K562 (cell line): ENCODE measurements at places on chromosomes 2 and 18.

GRCh38 chr18:2655178-2655953 lies at the start of gene SMCHD1:
SMCHD1 (plus strand) TSS chr18:2655726; CDS start chr18:2656076, 350 bp downstream.
- DNase-seq: peak; percentile 93

DNA sequence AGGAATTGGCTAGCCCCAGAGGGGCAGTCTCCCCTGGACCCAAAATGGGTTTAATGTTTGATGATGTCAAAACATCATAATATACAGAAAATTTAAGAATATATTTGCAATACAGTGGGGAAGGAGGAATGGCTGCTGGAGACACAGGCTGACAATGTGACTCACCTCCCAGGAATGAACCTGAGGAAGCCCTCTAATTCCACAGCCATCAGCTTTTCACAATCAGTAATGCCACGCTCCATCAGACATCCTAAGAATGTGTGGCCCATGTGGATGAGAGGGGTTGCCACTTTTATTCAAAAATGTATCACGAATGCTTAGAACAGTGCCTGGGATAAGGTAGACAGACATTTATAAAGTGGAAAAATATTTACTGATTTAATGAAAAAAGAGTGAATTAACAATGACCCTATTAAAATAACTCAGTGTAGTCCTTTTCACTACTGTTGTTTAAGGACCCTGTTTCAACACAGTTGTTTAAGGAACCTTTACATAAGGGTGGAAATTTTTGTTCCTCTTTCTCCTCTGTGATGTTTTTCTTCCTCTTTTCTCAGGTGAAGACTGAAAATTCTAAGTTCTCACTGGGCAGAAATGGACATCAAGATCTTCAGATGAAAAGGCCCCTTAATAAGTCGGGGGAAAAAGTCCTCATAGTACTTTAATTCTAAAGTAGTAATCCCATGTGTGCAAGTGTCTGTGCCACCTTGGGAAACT lies 17.5 kb upstream of the TMEM163 start:
- no peak for DNase-seq

DNA sequence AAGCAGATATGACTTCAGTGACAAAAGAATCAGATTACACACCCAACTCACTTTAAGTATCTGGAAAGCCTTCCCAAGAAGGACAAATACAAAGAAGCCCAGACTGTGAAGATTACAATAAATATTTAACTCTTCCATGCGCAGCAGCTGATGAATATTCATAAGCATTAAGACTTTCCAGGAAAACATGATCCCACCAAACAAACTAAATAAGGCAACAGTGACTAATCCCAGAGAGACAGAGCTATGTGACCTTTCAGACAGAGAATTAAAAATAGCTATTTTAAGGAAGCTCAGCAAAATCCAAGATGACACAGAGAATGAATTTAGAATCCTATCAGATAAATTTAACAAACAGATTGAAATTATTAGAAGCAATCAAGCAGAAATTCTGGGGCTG lies 108.2 kb upstream of the UBE2E3 start:
- no peak for DNase-seq

DNA sequence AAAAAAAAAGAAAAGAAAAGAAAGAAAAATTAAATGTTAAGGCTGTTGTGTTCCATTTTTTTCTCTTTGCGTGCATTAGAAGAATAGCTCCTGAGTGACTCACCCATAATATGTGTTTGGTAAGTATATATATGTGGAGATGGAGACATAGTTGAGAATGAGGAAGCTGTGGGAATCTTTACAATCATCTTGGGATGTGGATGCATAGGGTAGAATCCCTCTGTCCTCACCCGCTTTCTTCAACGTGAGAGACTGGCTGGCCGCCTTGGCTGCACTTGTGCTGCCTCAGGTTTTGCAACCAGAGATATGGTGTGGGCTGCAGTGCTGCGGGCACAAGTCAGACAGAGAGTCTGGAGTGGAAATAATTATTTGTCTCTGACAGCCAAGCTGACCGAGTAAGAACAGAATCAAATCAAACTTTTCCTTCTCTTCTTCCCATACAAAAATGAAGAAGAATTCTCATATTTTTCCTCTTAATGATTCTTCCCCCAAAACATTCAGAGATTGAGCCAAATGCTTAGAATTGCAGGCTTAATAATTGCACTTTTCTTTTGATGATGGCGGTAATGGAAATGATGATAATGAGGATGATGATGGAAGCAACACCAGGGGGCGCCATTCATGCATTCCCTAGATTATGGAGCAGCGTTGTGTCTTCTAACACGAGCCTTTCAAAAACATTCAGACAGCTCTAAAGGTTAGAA lies 48.5 kb downstream of the SERPINB7 start:
- DNase-seq: peak; percentile 6

GRCh38 chr2:130368786-130369185 lies 12.9 kb downstream of the PTPN18 start:
- no peak for DNase-seq

DNA sequence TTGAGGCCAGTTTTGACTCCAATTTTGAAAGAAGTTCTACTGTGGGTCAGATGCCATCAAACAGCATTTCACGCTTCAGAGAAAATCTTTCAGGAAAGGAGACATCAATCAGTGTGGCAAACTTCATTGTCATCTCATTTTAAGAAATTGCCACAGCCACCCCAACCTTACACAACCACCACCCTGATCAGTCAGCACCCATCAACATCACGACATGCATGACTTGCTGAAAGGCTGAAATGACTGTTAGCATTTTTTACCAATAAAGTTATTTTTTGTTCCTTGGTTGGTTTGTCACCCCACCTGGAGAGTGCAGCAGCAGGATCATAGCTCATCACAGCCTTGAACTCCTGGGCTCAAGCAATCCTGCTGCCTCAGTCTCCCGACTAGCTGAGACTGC lies 10.4 kb downstream of the DNAJC10 start:
- DNase-seq: no peak

DNA sequence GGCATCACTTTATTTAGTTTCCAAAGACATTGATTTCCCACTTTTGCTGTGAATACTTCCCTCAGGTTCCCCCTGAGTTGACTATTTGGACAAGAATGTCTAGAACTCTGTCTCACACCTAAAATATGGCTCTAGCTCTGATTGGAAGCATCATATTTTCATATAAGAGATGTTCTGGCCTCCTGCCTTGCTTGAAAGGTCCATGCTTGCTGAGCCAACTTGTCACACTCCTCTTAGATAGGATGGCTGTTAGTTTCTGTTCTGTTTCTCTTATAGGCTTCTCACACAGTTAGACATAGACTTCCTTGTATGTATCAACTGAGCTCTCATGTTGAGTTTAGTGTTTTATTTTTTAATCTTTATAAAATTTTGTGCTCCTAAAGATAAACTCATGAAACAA lies 87.1 kb downstream of the CNTNAP5 start:
- DNase-seq: no peak

DNA sequence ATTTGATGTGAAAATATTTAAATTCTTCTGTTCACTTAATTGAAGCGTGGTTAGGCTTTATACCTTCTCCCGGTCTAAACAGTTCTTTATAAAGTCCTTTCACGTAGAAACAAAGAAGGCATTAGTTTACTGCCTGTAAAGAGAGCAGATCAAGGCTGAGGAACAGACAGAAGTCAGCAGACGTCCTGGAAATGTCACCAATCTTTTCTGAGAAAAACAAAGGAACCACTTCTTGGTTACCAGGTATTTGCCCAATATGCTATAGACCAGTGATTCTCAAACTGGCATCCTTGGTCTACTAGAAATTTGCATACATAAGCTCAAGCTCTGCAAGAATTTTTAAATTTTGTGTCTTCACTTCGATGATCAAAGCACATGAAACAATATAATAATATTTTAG lies 89.2 kb upstream of the STK17B start:
- no peak for DNase-seq

- DNase-seq: no peak
Measured at GRCh38 chr2:176813156-176813555, 399.4 kb upstream of the HNRNPA3 start.

GRCh38 chr2:173101687-173102086 lies 26.0 kb downstream of the MAP3K20 start:
- DNase-seq: no peak

DNA sequence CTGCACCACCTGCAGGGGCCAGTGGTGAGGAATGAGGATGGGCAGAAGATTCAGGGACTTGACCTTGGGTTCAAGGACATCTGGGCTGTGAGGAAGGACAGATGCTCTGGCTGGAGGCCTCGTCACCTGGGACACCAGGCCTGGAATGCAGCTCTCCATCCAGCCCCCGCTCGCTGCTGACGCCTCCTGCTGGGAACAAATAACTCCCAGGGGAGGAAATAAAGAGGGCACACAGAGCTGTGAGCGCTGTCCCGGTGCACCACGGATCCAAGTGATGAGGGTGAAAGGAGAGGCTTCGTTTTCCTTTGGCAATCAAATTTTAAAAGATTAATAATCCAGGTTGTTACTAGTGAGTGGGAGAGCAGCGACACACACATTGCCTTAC lies 368.0 kb upstream of the MYT1L start:
- DNase-seq: no peak

DNA sequence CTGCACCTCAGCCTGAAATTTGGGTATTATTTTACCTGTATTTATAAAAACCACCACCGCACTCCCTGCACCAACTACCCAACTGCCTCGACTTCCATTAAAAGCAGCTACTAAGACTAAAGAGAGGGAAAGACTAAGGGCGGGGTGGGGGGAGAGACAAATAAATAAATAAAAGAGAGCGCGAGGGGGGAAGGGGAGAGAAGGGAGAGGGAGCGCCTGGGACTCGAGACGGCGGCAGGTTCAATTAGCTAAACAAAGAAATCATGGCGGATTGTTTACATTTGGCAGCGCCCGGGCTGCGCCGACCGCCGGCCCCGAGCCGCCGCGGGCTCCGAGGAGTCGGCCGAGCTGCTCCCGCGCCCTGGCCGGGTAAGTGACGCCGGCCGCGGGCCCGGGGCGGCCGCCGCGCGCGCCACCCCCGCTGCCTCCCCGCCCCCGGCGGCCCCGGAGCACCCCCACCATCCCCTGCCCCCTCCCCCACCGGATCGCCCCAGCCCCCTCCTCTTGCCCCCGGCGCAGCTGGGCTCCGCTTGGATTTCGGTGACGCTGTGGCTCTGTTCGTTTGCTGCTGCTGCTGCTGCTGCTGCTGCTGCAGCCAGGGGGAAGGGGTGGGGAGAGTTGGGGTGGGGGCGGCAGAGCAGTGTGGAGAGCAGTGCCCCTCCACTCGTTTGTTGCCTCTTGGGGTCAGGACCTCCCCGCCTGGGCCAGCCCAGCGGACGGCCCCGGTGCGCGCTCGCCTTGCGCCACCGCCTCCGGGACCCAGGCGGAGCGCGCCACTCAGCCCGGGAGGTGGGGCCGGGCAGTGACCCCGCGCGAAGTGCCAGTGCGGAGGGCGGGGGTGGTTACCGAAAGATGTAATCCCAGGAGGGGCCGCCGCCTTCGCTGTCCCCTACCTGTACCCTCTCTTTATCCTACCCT lies 187.2 kb upstream of the FANCL start:
- no peak for DNase-seq

GRCh38 chr2:179096090-179096489 lies 46.2 kb upstream of the CCDC141 start:
- DNase-seq: no peak

- peak; percentile 23 for DNase-seq
Measured at GRCh38 chr2:160970052-160970965, 189.9 kb upstream of the TANK start.

DNA sequence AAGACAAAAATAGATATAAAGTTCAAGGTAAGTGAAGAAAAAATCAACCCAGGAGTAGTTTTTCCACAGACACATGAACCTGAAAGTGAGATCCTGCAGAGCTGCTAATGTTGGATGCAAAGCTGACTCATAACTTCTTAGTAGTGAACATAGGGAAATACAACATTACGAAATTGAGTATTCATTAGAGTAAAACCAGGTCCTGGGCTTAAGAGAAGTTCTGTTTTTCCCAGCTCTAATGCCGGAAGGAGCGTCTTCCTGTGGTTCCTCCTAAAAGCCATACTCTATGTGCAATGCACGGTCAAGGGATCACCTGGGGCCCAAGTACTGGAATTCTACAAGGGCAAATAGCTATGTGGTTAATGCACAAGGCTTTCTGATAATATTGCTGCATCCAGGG lies 141.7 kb downstream of the RBMS1 start:
- no peak for DNase-seq

GRCh38 chr18:79580498-79581171 lies 99.0 kb upstream of the CTDP1 start:
- DNase-seq: no peak

- no peak for DNase-seq
Measured at GRCh38 chr18:49857708-49858107, 44.4 kb upstream of the ACAA2 start.

DNA sequence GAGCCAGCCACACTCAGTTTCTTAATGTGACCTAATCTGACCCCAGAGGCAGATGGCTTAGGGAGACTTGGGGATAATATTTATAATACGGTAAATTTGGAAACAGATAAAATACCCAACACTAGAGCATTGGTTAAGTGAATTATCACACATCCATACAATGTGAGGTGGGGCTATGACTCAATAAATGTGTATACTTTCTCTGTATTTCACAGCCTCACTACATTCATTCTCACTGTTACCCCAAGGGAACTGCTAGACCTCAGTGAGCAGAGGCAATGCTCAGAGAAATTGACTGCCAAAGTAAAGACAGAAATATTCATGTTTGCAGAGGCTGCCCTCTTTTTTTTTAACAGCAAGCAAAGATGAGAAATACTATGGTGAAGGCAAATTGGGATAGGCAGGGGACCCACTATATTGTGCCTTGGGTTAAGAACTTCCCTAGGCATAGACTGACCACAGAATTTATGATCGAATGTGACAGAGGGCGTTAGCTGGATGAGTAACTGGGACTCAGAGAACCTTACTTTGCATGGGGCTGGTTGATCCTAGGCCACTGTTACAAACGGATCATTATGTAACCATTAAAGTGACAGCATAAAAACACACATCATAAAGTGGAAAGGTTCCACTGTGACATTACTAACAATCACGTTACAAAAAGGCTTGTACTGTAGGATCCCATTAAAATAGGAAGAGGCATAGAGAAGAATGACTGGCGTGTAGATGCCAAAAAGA lies 246.0 kb upstream of the LYPD1 start:
- no peak for DNase-seq

DNA sequence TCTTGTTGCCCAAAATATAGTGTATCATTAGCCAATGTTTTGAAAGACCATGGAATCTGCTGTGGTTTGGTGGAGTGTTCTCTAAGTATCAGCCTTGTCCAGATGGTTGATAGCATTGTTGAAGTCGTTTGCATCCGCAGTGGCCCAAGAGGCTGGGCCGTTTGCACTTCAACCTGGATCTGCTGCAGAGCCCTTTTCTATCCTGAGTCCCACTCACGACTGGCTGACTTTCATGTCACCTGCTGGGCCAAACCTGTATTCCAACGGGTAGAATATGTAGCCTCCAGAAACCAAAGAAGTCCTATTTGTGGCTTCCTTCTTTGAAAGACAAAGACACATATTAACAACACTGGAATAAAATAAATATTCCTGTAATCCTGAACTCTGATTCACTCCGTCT lies 1154.1 kb downstream of the RPIA start:
- DNase-seq: no peak

DNA sequence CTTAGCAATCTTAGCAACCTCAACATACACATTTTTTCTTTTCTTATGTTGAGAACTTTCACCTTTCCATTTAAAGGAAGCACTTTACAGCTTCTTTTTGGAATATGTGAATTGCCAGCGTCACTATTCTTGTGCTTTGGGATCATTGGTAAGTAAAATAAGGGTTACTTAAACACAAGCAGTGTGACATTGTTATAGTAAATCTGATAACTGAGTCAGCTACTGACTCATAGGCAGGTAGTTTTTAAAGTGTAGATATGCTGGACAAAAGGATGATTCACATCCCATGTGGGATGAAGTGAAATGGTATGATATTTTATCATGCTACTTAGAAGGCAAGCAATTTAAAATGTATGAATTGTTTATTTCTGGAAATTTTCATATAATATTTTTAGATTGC lies 637.2 kb downstream of the DCDC2C start:
- no peak for DNase-seq

- DNase-seq: no peak
Measured at GRCh38 chr2:142395291-142395690, 264.5 kb upstream of the LRP1B start.
